Left ventricle myocardium superior (tissue), 1 donor: ENCODE measurements at places on chromosomes 16 and 17. TPM values are rescaled to one million over a fixed set of nuclear protein-coding genes. Genes with fewer than 3 reads are reported as not detected.
A peak's percentile ranks its signal among the peaks of the same experiment; 100 is the strongest.

FOXC2 gene
- total RNA-seq: 1.9 TPM

DNA sequence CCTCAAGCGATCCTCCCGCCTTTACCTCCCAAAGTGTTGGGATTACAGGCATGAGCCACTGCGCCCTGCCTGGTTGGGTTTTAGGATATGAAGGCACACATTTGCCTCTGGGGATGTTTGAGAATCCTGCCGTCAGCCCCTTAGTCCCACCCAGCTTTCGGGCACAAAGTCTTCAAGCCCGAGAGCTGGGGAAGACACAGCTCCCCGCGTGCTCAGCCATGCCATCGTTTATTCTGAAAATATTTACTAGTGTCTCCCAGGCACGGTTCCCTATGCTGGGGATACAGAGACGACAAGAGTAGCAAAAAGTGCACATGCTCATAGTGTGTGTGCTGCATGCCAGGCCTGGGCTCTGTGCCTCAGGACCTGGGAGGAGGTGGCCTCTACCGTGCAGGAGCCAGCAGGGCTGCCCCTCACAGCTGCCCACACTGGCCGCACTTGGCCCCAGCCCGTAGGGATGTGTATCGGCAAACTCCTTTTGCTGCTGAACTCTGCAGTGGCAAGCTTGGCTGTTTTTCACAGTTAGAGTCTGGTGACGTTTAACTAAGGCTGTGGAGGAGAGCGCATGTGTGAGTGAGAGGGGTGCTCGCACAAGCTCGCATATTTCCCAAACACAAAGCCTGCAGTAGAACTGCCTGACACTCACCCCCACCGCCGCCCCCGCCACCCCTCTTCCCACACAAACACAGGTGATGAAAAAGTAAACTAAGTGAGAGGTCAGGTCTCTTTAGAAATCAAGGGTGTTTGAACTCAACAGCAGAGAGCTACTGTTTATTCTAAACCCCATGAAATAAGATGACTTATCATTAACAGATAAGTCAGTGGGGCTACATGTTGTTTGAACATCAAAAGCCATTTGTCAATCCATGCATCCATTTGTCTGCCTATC lies 266.4 kb downstream of the MRTFB start:
- DNase-seq: peak; percentile 37

GRCh38 chr17:18992454-18993130 lies 12.0 kb downstream of the FAM83G start:
- DNase-seq: no peak

USP43 gene
- total RNA-seq: 0.12 TPM

PARD6A gene
- 3.7 TPM for total RNA-seq

DNA sequence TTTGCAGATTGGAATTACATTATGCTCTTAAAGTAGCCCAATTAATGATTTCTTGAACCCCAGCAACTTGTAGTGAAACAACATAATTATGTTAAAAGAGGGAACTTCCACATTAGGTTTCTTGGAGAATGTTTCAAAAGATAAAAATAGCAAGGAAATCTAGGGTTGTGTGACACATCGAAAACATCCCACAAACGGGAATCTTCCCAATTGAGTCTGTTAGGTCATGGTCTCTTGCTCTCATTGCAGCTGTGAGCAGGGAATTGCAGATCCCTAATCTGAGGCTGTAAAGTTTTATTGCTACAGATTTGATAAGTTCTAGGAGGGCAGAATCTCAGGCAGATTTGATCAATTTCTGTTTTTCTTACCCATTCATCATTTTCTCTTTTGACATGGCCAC lies 6.7 kb upstream of the LPO start:
- no peak for DNase-seq

DNA sequence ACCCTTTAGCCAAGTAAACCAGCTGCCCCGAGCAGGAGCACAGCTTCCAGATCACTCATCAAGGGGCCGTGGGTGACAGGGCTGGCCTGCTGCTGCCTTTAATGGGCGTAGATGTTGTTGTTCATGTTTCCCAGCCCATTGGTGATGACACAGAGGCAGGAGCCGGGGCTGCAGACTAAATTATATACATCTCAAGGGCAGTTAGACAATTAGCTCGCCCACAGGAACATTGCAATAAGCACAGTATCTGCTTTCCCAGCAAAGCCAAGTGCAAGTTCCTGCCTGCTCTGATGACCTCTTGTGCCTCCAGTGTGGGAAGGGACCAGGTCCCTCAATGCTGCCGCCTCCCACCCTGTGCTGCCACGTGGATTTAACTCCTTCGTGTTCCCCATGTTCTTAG lies 485.8 kb downstream of the MAF start:
- no peak for DNase-seq

- no peak for DNase-seq
Observed at GRCh38 chr17:78219396-78220150, 5.5 kb downstream of the BIRC5 start.

DNA sequence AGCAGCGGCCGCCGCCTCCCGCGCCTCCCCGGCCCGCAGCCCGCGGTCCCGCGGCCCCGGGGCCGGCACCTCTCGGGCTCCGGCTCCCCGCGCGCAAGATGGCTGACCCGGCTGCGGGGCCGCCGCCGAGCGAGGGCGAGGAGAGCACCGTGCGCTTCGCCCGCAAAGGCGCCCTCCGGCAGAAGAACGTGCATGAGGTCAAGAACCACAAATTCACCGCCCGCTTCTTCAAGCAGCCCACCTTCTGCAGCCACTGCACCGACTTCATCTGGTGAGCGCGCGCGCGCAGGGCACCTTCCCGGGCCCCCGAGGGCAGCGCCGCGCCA lies 258 bp downstream of the PRKCB start:
- DNase-seq: no peak

GRCh38 chr17:65407017-65407416 lies 154.4 kb downstream of the AXIN2 start:
- no peak for DNase-seq

ZG16 gene
- total RNA-seq: not detected
